ENCODE measurements at places on chromosomes 4 and X.

DNA sequence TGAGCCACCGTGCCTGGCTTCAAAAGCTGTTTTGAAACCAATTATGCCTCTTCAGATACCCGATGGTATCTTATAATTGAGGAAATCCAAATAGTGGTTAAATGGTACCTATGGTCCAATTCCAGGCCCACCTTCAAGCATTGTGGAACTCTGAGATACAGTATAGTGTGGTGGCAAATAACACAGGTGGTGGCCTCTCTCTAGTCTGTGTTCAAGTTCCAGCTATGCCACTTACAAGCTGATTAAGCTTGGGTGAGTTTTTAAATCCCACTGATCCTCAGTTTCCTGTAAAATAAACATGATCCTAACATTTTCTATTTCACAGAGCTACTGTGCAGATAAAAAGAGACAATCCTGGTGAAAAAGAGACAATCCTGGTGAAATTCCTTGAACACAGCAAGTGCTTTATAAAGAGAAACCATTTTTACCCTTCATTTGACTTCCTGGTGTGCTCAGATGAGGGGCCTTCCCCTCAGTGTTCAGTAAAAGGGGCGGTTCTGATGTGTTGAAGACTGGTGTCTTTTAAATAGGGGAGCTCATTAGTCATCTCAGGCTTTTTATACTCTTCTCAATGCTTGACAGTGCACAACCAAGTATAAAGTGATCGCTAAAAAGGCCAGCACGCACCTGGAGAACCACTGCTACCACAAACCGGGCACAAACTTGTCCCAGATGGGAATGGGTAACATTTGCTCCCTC is 30.8 kb upstream of the CD40LG start:
- DNase-seq, result no peak

- no peak for DNase-seq
These were observed 235.1 kb downstream of the CWH43 start for GRCh38 chr4:49221209-49221608.

- DNase-seq, result peak; percentile 15
These were observed 13.3 kb downstream of the PDZD4 start for GRCh38 chrX:153816831-153817690.

GRCh38 chr4:79598801-79599200 is 190.8 kb upstream of the GK2 start:
- DNase-seq, result no peak

GRCh38 chr4:188414441-188414840 is 275.2 kb downstream of the TRIML1 start:
- DNase-seq, result no peak

GRCh38 chr4:112109360-112110058 is 35.7 kb upstream of the FAM241A start:
- DNase-seq, result no peak

Data from activated T-cell treated with anti-CD3 and anti-CD28 coated beads for 24 hours (primary cell).